ENCODE measurements at places on chromosomes 5 and 9.

DNA sequence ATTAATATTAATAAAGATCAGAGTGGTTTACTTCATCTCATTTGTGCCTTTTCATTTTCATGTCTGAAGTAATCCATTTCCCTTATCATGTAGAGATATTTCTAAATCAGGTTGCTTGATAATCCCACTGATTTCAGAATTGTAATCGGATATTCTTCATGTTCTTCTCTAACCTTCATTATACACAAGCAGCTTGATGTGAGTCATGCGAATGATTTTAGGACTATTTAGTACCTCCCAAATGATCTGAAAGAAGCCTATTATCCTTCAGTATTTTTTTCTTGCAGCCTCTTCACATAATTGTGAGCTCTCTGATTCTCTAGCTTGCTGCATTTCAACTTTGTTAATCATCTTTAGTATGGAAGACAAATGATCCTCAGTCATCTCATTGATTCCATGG is 182.0 kb downstream of the GIN1 start:
- peak; percentile 28 for DNase-seq

- peak; percentile 91 for DNase-seq
These were observed 48.8 kb downstream of the KCNIP1 start for GRCh38 chr5:170552621-170553115.

- DNase-seq, result no peak
These were observed 115.5 kb upstream of the DMRT1 start for GRCh38 chr9:726005-726404.

DNA sequence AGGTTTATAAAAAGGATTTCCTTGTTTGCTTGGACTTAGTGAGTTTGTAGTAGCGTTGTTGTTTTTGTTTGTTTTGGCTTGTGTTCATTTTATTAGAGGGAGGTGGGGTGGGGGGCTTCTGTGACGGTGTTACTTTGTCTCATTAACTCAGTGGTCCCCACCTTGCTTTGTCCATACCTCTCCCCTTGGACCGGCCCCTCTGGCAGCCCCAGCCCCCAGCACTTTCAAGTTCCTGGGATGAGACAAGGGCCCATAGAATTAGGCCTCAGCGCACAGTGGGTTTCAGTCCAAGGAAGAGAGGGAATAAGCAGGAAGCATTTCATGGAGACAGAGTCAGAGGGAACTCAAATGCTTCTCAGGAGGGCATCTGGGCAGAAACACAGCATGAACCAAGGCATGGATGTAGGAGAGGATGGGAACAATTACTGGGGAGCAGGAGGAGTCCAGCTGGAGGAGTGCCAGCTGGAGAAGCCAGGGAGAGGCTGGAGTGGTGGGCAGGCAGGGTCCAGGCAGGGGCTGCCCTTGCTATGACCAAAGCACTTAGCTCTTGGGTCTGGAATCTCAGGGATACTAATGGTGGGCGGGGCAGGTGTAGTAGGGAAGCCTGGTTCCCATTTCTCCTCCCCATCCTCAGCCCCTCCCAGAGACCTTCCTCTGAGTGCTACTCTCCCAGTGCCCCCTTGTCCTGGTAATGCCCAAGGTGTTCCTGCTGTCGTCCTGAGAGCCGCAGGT is 23.5 kb upstream of the ENHO start:
- no peak for DNase-seq

- peak; percentile 85 for DNase-seq
These were observed 81.5 kb upstream of the AGXT2 start for GRCh38 chr5:35129276-35129675.

- peak; percentile 42 for DNase-seq
These were observed 211.2 kb downstream of the GADD45G start for GRCh38 chr9:89815903-89816573.

- peak; percentile 34 for DNase-seq
These were observed 9.1 kb downstream of the ENHO start for GRCh38 chr9:34513567-34514214.

DNA sequence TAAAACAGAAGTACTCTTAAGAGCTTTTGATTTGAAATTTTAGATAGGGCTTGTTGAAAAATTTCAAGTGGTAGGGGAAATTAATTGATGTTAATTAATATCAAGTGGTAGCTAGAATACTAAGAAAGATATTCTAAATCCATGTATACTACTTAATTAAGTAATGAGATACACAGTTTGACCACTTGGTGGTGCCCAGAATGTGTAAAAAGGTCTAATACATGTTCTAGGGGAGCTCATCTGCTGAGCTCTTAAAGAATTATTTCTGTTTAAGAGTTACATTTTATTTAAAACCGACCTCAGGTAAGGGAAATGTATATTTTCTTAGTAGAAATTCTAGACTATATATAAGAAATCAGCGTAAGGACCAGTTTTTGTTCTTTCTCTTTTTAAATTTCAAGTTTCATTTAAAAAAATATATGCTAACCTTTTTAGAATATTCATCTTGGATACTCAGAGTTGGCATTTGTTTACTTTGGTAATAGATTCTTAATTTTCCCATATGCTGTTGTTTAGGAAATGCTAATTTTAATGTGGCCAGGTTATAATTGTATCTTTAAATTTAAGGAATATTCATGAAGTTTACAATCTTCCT is 61.5 kb downstream of the LNPEP start:
- DNase-seq, result peak; percentile 54

DNA sequence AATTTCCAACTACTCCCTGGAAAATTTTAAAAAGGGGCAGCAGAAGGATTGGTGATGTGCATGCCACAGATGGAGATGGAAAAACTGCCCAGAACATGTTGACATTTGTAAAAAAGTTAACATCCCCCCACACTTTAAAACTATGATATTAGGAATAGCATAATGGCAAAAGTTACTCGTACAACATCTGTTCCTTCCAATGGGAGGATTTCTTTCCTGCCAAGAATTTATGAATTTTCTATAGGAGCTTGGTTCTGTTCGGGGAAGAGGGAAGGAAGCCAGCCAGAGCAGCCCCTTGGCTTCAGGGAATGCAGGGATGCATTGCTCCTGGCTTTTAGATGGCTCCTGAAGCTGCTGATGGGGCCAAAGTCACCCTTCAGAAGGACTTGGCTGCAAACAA is 22.7 kb downstream of the KLF4 start:
- no peak for DNase-seq

- DNase-seq, result no peak
These were observed 624.2 kb downstream of the MTRR start for GRCh38 chr5:8493176-8493575.

- no peak for DNase-seq
These were observed 383.9 kb upstream of the DAB2 start for GRCh38 chr5:39808656-39809055.

GRCh38 chr5:58477760-58478376 is 13.4 kb upstream of the GAPT start:
- DNase-seq, result no peak

- no peak for DNase-seq
These were observed 8.5 kb downstream of the ALG2 start for GRCh38 chr9:99213197-99213596.

- no peak for DNase-seq
These were observed 408.1 kb downstream of the GADD45G start for GRCh38 chr9:90012949-90013348.

DNA sequence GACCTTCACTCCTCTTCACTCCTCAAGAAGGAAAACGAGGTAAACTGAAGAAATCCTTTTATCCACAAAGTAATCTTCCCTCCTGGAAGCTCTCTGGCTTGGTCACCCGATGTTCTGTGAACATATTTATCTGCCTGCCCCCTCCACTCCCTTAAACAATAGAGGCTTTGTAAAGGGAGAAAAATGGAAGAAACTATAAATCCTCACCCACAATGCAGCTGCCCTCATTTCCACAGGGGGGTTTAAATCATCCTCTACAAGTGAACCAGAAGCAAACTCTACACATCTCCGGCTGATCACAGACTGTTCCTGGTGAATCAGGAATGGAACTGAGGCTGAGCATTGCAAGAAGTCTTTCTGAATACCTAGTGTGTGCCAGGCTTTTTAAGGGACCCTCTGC is 7.2 kb downstream of the INSYN2B start:
- DNase-seq, result no peak

DNA sequence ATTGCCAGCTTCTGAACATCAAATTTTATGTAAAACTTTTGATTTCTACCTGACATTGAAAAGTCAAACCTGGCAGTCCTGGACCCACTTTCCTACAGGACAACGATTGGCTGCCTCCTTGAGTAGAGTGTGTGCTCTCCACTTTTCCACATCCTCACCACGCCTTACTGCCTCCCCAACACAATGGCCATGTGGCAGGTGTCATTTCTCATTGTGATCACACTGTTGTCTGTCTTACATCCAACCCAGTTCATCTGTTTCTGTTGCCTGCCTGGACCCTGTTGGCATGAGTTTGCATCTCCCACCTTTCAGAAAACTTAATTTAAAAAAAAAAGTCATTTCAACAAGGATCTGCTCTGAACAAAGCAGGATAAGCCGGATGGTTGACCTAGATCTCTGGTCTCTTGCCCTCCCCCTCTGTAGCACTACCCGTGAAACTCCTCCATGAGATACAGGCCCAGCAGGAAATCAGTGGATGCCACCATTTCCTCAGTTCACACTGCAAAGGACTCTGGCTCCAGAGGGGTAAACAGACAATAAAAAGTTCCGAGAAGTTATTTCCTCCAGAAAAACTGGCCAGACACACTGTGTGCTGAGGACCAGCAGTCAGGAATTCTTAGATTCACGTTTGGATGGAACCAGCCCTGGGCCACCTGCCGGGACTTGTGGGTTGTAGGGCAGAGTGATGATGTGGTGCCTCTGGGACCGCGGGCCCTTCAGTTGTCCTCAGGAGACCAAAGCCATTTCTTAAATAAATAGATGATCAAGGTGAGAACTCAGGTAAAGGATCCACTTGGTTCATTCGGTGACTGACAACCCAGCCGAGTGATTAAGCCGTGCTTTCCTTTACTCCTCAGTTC is 48.6 kb downstream of the AMBP start:
- no peak for DNase-seq

DNA sequence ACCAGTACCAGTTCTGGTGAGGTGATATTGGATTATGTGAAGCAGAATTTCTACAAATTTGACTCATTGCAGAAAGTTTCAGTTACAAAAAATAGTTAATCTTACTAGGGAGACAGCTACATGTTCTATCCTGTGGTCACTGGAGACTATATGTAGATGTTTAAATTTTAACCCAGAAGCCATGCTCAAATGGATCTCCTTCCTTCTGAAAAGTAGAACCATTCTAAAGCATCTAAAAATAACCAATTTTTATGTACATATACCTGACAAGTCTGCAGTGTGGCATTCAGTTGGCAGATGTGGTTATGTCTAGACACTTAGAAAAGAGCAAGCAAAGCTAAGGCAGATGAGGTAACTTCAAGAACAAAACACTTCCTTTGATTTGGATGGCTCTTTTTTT is 65.5 kb upstream of the POU4F3 start:
- DNase-seq, result no peak

DNA sequence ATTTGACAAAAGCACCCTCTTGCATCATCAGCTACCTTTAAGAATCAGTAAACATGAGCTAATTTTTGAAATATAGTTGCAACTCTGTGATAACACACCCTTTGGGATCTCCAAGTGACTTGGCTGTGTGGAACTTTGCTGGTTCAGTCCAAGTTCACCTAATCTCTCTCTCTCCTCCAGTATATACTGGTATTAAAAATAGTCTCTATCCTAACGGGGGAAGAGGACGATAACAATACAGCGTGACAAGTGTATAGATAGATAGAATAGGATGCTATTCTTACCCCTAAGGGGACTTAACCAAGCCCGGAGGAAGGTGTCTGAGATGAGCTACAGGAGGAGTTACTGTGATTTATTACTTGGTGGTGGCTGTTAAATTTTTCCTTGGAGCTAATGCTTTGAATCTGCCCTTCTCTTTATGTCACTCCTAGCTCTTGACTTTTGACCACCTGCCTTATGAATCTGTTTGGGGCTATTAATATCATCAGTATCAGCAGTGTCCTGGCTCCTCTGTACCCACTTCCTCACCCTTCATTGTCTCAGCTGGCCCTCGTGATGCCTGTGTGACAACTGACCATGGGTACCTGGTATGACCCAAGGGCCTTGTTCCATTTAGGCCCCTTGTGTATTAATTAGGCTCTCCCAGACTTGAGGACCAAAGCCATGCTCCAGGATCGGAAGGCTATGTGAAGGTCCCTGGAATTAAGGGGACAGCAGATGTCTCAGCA is 223.9 kb downstream of the SREK1 start:
- no peak for DNase-seq

GRCh38 chr9:130932255-130933079 is 6.6 kb downstream of the FIBCD1 start:
- peak; percentile 15 for DNase-seq

DNA sequence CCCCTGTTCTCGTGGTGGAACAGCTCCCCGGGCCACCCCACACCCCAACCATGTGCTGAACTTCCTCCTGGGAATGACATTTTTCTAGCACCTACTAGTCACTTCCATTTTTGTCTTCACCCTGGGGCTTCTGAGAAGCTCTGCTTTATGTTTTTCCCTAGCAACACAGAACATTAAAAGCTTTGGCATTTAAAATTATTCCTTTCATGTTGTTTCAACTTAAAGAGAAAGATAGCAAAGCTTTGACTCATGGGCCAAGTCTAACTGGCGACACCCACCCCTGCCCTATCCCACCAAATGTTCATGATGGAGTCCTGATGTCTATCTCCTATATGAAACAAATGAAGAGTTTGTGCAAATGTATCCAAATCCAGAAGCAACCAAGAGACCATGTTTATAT is 22.4 kb downstream of the BOD1 start:
- DNase-seq, result peak; percentile 15

DNA sequence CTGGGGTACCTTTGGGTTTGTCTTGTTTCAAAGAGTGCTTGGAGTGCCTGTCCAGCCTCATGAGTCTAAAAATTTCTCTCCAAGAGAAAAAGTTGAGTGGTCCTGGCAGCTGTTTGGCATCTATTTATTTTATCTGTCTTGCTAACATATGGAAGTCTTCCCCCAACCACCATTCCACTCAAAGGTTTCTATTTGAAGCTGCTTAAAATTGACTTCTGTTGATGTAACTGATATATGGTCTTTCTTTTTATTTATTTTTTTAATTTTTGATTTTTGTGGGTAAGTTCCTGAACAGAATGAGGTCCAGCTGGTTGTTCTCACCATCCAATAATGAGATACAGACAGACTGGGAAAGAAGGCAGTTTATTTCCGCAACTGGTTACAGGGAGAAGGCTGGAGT is 178.7 kb upstream of the SGCD start:
- peak; percentile 34 for DNase-seq

DNA sequence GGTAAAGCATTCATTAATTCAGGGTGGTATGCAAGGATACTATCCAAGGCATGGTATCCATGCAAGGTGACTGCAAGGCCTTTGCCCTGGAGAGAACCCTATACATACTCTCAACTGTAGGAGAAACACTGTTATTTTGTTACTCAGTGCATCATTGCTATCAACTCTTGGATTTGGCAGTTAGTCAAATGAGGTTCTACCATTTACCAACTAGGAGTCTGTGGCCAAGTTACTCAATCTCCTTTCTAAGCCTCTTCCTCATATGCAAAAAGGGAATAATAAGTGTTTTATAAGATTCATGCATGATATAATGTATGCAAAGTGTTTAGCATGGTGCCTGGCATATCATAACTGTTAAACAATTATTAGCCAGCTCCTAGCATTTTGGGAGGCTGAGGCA is 4.0 kb downstream of the PCDHGC3 start:
- DNase-seq, result no peak
